ENCODE measurements at places on chromosomes 3 and 15.

DNA sequence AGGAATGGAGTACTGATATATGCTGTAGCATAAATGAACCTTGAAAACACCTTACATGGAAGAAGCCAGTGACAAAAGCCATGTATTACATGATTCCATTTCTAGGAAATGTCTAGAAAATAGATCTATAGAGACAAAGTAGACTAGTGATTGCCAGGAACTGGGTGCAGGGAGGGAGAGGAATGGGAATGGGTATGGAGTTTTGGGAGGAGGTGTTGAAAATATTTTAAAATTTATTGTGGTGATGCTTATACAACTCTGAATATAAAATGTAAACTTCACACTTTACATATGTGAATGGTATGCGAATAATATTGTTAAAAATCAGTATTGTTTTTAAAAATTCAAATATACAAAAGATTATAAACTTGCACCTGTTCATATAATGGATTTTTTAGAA is 22.5 kb downstream of the ATP1B3 start:
- peaks cover 55% of the 10 kb centered on the region for H3K36me3 ChIP-seq
- DNase-seq, result no peak
- H3K4me1 ChIP-seq, result peaks cover 26% of the 10 kb centered on the region

DNA sequence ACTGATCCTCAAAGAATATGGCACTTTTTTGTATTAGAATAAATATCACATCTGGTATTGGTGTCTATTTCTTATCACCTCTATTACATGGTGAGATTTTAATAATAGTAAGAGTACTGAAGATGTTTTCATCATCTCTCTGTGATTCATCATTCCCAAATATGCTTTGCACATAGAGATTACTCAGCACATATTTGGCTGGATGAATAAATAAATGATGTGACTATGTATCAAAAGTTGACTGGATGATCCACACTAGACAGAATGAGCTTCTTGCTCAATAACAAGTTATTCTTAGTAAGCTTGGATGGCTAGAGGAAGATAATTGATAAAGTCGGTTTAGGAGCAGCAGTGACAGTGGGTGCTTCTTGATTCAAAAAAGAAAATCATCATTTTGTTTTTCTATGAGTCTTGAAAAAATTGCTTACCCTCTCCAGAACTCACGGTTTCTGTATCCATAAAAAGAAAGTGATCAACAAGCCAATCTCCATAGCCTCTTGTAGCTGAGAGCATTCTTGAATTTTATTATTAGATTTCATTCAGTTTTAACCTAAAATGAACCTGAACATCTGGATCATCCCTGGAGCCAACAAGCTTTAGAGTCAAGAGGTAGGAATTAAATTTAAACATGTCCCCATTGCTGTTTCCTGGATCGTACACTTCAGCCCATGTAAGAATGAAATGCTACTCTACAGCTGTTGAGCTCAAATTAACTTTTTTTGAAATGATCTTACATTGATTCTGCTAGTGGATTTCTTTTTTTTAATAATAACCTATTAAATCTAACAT is 104.8 kb upstream of the OSTN start:
- H3K36me3 ChIP-seq, result no peaks in the 10 kb centered on the region
- no peak for DNase-seq
- H3K4me1 ChIP-seq, result no peaks in the 10 kb centered on the region

- H3K27ac ChIP-seq, result no peak overlapping the region
- H3K4me3 ChIP-seq, result no peak overlapping the region
- no peak for DNase-seq
- peaks cover 11% of the 10 kb centered on the region for H3K4me1 ChIP-seq
These were observed 65.8 kb downstream of the SMARCC1 start for GRCh38 chr3:47715928-47716327.

GRCh38 chr15:50758712-50759205 is 6.7 kb downstream of the SPPL2A start:
- peaks cover 32% of the 10 kb centered on the region for H3K36me3 ChIP-seq
- H3K27ac ChIP-seq, result no peak overlapping the region
- peaks cover 50% of the 10 kb centered on the region for H3K4me1 ChIP-seq
- no peaks in the 10 kb centered on the region for H3K27me3 ChIP-seq
